Activated CD8-positive, alpha-beta memory T cell treated with anti-CD3 and anti-CD28 coated beads for 1 hour (primary cell): ENCODE measurements at places on chromosomes 2 and 18.

DNA sequence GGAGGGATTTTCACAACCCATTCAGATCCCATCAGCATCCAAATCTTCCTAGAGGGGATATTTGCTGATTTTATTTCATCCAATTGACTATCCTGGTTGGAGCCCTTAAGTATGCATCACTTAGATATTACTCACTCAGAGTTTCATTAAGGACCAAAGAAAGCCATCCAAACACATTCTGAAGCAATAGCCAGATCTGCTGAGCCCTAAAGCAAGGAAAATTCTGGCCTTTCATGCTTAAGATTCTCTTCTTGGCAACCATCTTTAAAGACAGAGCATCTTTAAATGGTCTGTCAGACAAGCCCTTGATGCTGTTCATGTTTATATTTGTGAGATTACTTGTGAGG lies 40.9 kb upstream of the C1D start:
- DNase-seq = no peak

- DNase-seq = no peak
Measured at GRCh38 chr2:45497355-45497754, 113.7 kb downstream of the SRBD1 start.

- no peak for DNase-seq
Measured at GRCh38 chr2:15949126-15949525, 8.8 kb downstream of the MYCN start.

DNA sequence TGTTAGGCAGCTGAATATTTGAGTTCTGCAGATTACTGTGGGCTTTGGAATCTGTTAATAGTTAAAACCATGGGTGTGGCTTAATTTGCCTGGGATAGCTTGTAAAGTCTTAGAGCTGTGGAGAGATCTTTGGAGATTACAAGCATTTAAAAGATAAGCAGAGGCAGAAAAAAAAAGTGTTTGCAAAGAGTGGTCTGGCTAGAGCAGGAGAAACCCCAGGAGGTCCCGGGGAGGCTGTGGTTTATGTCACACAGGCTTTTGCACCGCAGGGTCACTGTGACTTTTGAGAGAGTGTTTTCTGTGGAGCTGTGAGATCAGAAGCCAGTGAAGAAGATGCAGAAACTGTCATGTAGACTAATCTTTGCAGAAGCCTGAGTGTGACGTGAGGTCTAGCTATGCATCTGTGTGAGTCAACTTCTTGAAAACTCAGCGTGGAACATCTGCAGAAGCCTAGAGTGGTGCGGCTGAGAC lies 49.0 kb downstream of the SETBP1 start:
- peak; percentile 14 for DNase-seq

DNA sequence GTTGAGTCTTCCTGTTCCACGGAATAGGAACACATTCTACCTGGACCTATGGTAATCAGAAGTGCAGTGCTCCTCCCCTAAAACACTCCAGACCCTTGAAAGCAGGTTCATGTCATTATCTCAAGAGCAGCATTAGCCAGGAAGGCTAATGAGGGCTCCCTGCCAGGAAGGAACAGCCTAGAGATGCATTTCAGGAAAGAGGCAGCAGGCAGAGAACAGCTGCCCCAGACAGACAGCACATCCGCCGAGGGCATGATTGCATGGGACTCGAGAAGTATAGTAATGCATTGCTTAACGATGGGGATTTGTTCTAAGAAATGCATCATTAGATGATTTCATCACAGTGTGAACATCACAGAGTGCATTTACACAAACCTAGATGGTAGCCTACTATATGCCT lies 171.5 kb downstream of the ALK start:
- DNase-seq = no peak

DNA sequence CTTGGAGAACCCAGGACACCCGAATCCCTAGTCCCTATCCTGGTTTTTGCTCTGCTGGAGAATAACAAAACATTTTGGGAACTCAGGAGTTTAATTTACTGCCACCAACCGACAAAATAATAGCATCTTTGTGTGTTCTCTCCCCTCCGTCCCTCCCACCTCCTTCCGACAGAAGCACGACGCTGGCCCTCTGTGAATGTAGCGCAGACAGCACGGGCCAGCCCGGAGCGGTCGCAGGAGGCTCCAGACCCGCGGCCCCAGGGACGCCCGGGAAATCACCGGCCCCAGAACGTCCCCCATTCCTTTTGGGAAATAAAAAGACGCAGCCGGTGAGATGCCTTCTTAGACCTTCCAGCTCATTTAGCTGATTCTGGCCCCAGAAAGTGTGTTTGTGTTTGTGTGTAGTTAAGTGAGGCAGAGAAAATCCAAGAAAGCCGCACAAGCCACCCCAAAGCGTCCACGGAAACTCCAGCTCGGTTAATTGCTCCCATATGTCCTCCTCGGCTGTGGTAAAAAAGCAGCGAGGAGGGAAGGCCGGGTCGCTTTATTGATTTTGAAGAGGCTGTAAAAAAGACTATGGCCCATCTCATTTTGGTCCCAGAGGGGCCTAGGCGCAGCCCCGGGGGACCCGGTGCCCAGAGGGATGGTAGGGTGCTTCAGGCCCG lies 577 bp upstream of the TANC1 start:
- DNase-seq = no peak

DNA sequence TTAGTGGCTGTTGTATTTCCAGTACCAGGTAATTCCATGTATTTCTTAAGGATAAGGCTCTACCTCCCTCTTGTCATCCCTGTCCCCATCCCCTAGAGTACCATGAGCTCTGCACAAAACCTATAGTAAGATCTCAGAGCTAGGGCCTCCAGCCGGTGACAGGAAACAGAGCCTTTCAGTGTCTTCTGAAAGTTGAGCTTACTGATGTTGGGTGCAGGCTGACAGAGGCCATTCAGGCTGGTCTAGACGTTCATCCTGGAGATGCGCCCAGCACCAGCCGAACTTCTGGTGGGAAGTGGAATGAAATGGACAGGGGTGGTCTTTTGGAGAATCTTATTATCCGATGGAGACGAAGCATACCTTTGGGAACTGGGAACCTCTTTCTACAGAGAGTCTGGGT lies 16.7 kb upstream of the LYPD6B start:
- no peak for DNase-seq

DNA sequence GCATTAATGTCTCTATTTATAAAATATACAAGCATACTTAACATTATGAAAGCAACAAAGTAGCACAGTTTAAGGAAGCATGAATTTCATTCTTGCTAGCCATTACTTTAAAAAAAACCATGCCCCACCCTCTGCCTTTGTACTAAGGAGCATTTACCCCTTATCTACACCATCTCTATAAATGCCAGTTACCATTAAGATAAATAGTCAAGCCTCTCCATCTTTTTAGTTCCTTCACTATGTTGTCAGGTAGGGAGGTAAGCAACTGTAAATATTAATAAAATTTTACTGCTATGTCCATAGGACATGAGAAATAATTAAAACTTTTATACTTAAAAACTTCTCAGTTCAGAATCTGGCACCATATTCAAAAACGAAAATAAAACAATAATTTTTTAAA lies 42.1 kb downstream of the ROCK1 start:
- DNase-seq = no peak

GRCh38 chr2:55490554-55490953 lies 29.0 kb upstream of the CFAP36 start:
- DNase-seq = no peak

GRCh38 chr18:77055429-77056300 lies 76.9 kb downstream of the MBP start:
- no peak for DNase-seq

GRCh38 chr2:188949046-188949818 lies 24.9 kb upstream of the COL3A1 start:
- no peak for DNase-seq

GRCh38 chr2:66695226-66695735 lies 260.4 kb downstream of the MEIS1 start:
- no peak for DNase-seq

DNA sequence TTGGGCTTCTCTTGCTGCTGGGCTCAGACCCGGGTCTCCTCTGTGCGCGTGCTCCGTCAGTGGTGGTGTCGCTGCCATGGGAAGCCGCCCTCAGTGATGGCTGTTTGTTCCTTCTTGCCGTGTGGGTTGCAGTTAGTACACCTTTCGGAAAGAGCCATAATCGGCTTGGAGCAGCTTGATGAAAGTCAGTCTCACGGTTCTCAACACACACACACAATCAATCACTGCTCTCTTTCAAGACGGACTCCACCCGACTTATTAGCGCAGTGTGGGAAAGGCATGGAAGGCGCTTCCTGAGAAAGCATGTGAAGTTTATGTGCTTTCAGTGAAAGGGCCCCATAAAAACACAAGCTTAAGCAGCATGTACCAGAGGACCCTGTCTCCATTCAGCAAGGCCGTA lies 64.1 kb downstream of the SOX11 start:
- DNase-seq = no peak

DNA sequence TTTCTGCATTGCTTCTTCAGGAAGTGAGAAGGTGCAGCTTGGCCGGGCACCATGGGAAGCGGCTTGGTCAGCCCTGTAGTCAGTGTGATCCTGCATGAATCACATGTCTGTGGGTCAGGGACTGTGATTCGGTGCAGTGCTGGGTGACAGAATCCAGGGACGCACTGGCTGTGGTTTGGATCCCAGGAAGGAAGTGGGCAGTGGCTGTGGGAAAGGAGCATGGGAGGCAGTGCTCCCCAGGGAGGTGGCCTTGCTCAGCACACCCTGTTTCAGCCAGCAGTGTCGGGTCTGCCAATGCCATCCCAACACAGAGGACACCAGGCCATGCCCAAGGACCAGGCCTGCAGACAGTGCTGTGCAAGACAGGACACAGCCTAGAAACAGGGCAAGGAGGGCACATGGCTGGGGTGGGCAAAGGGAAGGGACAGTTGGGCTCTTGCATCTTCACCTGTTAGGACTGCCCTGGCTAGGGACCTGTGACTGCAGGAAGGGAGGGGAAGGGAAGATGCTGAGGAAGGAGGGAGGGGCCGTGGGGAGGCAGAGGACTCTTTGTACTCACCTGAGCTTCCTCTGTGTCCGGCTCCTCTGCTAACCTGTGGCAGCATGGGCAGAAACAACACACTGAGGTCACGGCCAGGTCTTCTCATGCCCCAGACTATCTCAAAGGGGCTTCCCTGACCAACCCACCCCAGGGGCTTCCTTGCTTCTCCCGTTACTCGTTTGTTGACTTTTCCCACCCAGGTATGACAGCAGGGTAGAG lies 37.2 kb upstream of the DNMT3A start:
- DNase-seq = no peak

DNA sequence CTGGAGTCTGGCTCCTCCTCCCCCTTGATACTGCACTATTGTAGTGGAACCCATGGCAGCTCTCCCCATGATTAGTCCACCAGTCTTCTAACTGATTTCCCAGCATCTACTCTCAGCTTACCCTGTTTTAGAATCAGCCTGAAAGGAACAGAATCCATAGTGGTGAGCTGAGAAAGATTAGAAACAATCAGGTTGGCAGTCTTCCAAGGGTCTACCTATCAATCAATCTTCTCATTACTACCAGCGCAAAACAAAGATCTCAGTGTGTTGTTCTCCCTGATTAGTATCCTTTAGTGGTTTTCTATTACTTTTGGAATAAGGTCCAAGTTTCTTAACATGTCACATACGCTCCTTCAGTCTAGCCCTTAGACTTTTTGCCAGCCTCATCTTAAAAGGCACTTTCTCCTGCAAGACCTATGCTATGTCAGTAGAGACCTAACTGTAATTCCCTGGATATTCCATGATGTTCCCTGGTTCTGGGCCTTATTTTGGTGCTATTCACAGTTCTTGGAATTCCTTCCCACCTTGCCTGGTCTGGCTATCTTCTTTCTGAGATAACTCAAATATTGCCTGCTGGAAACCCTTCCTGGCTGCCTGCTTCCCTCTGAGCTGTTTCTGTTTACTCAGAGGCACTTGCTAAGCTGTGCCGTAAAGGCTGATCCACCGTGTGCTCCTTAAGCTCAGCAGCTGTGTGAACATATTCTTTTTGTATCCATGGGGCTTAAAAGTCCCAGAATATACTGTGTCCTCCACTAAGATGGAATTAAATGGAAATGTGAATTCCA lies 32.6 kb downstream of the LAMA3 start:
- DNase-seq = no peak

DNA sequence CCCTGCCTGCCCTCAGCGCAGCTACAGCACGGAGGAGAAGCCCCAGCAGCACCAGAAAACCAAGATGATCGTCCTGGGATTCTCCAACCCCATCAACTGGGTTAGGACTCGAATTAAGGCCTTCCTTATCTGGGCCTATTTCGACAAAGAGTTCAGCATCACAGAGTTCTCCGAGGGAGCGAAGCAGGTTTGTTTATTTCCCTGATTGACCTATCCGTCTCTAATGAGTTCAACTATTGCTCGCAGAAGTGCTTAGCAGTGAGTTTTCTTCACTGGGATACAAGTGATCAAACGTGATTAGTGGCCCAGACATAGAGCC lies 639 bp downstream of the MAIP1 start:
- no peak for DNase-seq
